ENCODE measurements at places on chromosomes 1 and 21.

GRCh38 chr1:212288615-212289014, 3.4 kb downstream of the PPP2R5A start:
- no peak for DNase-seq

- DNase-seq = no peak
Observed at GRCh38 chr1:49181033-49181432, 404.3 kb upstream of the BEND5 start.

- no peak for DNase-seq
Observed at GRCh38 chr1:201261771-201262547, 21.3 kb upstream of the PKP1 start.

DNA sequence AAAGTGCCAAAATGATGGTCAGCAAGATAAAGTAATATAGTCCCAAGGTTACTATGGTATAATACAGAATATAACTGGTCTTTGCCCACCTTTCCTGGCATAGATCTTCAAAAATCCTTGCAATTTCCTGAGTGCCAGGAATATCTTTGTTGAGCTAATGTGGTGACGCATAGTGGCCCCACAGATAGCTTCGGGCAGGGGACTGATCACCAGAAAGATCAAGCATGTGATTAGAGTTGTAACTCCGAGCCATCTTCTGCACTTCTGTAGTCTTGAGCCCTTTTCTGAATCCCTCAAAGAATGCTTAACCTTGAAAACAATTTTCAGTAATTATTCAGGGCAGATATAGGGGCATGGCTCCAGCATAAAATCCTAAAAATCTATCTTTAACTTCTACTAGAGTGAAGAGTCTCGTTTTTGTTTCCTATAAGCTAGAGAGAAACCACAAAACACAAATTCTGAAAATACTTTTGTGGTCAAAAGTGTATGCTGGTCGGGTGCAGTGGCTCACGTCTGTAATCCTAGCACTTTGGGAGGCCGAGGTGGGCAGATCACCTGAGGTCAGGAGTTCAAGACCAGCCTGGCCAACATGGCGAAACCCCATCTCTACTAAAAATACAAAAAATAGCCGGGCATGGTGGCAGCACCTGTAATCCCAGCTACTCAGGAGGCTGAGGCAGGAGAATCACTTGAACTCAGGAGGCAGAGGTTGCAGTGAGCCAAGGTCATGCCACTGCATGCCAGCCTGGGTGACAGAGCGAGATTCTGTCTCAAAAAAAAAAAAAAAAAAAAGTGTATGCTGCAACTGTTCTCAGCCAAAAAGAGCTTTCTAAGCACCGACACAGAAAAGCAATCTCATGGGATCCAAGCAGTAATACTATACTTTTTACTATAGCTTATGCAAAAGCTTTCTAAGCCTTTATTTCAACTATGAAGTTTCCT, 62.8 kb downstream of the NVL start:
- no peak for DNase-seq
